ENCODE measurements at places on chromosomes 6 and 20. TPM values are rescaled to one million over a fixed set of nuclear protein-coding genes. Genes with fewer than 3 reads are reported as not detected.
A peak's percentile ranks its signal among the peaks of the same experiment; 100 is the strongest.

DNA sequence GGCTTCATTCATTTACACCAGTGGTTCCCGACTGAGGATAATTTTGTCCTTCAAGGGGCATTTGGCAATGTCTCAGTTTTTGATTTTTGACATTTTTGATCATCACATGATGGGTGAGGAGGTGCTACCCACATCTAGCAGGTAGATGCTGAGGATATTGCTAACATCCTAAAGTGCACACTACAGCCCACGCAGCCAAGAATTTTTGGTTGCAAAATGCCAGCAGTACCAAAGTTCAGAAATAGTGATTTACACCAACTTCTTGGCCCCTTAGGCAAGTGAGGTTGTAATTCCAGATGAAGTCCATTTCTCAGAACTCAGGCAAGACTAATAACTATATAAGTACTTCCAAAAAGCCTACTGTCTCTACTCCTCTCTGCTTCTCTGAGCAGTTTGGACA, 80.1 kb upstream of the TSHZ2 start:
- DNase-seq: no peak

GRCh38 chr6:31042806-31043205, 32.5 kb downstream of the MUC22 start:
- no peak for DNase-seq

- no peak for DNase-seq
Measured at GRCh38 chr20:31926493-31926892, 25.4 kb downstream of the PDRG1 start.

DNA sequence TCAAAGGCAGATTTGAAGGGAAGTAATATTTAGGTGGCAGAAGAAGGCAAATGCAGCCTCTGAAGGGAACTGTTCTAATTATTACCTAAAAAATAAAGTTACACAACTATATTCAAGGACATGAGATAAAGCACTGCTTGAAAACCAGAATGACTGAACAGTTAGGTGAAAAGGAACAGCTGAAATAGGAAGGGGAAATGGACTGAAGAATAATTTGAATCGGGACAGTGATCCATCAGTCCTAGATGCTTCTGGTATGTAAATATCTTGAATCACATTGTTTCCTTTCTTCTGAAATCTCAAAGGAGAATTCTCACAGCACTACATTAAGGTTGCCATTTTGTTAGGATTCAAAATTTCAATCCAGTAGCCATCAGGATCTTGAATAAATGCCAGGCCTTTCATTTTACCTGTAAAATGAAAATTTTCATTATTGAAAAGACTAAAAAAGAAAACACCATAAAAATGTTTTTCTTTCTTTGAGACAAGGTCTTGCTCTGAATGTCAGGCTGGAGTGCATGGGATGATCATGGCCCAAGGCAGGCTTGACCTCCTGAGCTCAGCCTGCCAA, 25.9 kb downstream of the GLO1 start:
- no peak for DNase-seq

GRCh38 chr20:59580146-59580946, 24.0 kb upstream of the PHACTR3 start:
- peak; percentile 73 for DNase-seq

- no peak for DNase-seq
Measured at GRCh38 chr6:127069659-127070279, 48.7 kb upstream of the RSPO3 start.

- DNase-seq: no peak
Measured at GRCh38 chr6:152176268-152176667, 368.8 kb downstream of the ESR1 start.

GRCh38 chr20:461254-462198, 807 bp downstream of the TBC1D20 start:
- peak; percentile 41 for DNase-seq

DNA sequence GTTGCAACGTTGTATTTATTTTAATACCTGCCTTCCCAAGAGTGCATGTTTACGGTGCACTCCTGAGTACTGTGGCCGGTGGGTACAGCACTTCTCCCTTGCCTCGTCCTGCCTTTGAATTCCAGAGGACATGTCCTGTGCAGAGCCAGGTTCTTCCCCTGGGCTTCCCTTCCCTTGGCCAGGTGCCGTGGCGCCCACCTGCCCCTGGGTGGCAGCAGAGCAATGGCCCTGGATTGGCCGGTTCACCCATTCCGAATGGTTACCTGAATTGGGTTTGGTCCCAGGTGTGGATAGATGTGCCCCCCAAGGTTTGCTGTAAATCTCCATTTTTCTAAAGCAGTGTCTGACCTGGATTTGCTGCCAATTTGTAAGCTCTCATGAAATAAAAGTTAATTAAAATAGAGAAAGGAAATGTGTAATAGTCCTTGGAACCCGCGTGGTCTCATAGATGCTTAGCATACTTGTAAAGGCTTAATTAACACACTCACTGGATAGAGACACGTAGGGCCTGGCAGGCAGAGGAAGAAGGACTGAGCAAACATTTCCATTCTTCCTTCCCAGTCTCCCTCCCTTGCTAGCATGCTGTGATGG, 40.6 kb downstream of the DTD1 start:
- no peak for DNase-seq

DNA sequence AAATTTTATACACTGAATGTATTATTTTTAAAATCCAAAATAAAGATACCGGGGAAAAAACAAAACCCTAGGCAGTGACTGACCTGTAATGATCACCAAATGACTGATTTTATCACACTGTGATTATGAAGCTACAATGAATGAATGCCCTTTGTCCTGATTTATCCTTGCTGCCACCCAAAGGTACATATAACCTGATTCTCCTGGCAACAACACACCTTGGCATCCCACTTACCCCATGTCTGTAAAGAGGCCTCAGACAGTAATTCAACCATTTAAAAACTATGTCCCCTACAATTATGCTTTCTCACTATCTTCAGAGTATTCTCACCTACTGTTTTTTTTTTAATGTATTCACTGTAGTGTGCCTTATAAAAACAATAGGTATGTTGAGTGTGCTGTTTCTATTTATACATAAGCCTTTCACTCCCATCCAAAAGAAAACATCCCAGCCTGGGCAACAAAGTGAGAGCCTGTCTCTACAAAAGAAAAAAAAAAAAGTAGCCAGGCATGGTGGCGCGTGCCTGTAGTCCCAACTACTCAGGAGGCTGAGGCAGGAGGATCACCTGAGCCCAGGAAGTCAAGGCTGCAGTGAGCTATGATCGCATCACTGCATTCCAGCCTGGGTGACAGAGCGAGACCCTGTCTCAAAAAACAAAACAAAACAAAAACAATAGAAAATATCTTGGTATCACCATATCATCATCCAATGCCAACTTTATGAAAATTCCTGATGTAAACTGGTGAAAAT, 21.7 kb downstream of the B4GALT5 start:
- no peak for DNase-seq

DNA sequence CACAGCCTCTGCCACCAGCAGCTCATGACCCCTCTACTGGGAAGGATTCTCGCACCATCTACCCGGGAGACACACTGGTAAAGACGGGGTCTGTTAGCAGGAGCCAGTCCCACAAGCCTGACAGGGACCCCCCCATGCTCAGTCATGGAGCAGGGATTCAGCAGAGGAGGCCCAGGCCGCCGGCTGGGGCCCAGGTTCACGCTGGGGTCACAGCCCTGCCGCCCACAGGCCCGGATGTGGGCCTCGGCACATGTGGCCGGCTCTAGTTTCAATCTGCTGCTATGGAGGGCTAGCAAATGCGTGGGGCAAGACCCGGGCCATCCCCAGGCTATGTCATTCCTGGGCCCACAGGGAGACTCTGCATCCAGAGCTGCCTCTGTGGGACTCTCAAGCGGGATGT, 25.1 kb downstream of the PXDC1 start:
- DNase-seq: no peak

DNA sequence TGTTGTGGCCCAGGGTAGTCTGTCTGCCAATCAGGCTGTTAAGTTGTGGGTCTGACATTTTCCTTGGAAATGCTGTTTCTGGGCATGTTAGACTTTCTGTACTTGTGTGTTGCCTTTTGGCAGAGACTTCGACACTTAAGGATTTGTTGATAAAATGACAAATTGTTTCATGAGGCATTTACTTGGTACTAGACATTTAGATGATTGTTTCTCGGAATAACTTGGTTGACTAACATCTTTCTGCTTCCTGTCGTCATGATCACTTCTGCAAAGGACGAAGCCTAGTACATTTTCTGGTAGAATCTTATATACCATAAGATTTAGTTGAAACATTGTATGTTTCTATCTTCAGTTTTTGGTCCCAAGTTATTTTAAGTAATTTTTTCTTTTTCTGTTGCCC, 34.1 kb downstream of the UTRN start:
- DNase-seq: no peak

- DNase-seq: no peak
Measured at GRCh38 chr6:16697437-16698161, 63.7 kb downstream of the ATXN1 start.

GRCh38 chr20:53678990-53679596, 85.5 kb upstream of the ZNF217 start:
- no peak for DNase-seq

DNA sequence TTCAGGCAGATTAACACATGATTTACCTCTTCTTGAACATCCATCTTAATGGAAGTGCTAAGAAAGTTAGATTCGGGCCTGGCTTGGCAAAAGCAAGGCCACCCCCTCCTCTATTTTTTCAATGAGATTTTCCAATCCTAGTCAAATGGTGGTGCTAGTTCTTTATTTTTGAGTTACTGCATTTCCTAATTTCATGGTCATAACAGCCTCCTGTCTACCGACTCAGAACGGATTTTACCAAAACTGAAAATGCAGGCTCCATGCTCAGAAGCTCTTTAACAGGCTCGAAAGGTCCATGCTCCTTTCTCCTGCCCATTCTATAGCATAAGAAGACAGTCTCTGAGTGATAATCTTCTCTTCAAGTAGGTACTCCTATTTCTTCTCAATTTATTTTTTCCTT, 117.2 kb upstream of the ESR1 start:
- no peak for DNase-seq

GRCh38 chr20:17960927-17961586, 7.5 kb downstream of the SNX5 start:
- no peak for DNase-seq

The CTNNBL1 gene
- polyA plus RNA-seq: 50.2 TPM

The BTN1A1 gene
- 0.23 TPM for polyA plus RNA-seq

The SEL1L2 gene
- polyA plus RNA-seq: not detected

The PRR18 gene
- 0.27 TPM for polyA plus RNA-seq

The TBX18 gene
- 9.1 TPM for polyA plus RNA-seq

The COL12A1 gene
- polyA plus RNA-seq: 68.6 TPM

The PI3 gene
- not detected for polyA plus RNA-seq

The NHSL1 gene
- polyA plus RNA-seq: 15.2 TPM
